ENCODE measurements at places on chromosomes 16 and 17.

DNA sequence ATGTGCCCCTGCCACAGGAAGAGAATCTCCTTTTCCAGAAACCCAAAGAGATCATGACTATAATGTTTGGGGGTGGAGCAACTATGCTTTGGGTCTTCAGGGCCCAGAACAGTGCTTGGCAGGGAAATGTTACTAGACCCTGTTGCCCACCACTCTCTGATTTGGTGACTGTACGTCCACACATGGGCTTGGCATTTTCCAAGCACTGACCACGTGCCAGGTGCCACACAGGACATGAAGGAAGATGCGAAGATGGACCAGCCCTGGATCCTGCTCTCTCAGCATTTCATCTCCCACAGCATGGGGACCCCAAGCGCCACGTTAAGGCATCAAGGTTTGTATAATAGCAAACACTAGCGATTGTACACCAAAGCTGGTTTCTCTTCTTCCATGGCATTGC, 50.1 kb downstream of the GSG1L start:
- no peak for DNase-seq

- DNase-seq, result no peak
Observed at GRCh38 chr17:7001318-7001961, 5.6 kb downstream of the ALOX12 start.

DNA sequence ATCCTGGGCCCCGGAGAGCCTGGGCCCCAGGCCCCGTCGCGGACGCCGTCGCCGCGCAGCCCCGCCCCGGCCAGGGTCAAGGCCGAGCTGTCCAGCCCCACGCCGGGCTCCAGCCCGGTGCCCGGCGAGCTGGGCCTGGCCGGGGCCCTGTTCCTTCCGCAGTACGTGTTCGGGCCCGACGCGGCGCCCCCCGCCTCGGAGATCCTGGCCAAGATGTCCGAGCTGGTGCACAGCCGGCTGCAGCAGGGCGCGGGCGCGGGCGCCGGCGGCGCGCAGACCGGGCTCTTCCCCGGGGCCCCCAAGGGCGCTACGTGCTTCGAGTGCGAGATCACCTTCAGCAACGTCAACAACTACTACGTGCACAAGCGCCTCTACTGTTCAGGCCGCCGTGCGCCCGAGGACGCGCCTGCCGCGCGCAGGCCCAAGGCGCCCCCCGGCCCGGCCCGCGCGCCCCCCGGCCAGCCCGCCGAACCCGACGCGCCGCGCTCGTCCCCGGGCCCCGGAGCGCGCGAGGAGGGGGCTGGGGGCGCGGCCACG, 36.8 kb upstream of the ZC3H18 start:
- DNase-seq, result no peak

- no peak for DNase-seq
Observed at GRCh38 chr16:56561126-56561525, 3.7 kb upstream of the MT4 start.

DNA sequence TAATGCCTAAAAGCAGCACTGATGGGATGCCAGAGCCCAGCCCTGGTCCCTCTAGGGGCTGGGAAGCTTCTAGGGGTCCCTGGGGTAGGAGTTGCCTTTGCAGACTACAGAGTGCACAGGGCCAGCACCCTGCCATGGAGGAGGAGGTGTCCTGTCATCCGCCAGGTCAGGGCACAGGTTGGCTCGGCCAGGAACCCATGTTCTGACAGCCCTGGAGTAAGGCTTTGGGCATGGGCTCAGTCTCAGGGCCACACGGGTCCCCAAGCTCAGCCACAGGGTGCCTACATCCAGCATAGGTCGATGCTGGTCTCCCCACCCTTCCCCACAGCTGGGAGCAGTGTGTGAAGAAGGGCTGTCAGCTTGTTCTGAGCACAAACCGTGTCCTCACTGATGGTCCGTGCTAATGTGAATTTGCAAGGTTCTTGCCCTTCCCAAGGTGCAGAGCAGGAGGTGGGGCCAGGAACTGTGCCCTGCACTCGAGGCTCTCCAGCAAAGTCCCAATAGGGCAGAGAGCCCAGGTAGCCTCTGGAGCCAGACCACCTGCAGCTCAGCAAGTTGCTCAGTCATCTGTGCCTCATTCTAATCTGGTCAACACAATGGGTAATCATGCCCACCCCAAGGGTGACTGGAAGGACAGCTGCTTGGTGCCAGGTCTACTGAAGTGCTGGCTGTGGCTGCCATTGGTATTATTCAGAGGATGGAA, 72.8 kb downstream of the AMFR start:
- no peak for DNase-seq

DNA sequence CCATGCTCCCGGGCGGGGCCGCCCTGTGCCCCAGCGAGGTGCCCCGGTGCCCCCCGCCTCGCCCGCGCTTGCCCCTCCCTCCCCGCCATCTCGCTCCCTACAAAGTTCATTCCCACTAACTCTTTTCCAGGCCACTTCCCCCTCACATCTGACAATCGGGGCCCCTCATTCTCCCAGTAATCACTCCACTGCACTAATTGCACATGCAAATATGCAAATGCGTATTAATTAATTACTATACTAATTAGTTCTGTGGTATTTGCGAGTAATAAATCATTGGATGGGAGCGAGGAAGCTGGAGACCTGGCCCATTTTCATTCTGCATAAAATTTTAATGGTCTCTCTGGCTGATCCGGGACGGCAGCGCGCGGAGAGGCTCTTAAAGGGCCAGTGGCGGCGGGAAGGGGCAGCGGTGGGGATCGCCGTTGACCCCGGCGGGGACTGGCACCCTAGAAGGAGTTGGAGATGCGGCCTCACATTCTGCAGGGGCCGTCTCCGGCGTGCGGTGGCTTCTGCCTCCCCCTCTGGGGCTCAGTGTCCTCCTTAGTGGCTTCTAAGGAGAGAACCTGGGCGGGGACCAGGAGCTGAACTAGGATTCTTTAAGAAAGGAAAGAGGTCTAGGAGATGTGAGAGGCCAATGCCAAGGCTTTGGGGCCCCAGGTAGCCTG, 8.4 kb upstream of the PPP1R1B start:
- DNase-seq, result no peak
